ENCODE measurements at places on chromosomes 11 and 22.

- no peak for DNase-seq
Observed at GRCh38 chr11:28636566-28636965, 528.4 kb downstream of the METTL15 start.

GRCh38 chr11:118606157-118606843, 1.1 kb upstream of the PHLDB1 start:
- no peak for DNase-seq

DNA sequence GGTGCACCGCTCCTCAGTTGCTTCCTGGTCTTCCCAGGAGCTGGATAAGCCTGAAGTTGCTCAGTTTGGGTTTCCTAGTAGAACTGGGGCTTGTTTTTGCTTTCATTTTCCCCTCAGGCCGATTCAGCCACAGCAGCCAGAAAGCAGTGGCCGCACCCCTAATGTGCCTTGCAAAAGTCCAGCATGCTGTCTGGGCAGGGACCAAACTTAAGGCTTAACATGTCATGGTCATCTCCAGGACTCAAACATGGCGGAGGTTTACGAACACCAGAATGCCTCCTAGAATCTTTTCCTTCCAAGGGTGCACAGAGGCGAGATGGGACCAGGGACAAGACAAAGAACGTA, 2.5 kb downstream of the GNG3 start:
- no peak for DNase-seq

DNA sequence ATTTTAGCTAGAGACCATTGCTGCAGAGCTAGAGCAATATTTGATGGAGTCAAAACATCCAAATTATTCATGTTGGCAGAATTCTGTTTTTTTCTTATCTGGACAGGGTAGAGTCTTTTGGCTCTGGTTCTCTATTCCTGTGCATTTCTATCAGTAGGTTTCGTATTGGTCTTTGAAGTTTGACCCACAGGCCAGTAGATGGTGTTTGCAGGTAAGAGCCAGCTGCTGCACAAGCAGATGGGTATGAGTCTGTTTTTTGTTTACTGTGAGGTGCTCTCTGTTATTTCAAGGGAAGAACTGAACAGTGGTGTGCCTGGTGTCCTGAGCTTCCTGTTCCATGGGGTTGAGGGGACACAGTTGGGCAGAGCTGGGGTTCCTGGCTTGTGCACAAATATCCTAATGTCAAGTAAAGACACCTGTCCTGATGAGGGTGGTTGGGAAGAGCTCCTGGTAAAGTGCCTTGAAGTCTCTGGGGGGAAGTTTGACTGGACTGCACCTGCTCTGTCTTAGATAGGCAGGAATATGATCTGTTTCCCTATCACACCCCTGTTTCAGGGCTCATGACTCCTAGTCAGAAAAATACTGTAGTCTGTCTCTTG, 34.0 kb upstream of the SLC22A25 start:
- DNase-seq: no peak

GRCh38 chr11:44964526-44965209, 14.0 kb upstream of the TP53I11 start:
- no peak for DNase-seq

- no peak for DNase-seq
Observed at GRCh38 chr22:26443901-26444690, 15.0 kb downstream of the ASPHD2 start.

DNA sequence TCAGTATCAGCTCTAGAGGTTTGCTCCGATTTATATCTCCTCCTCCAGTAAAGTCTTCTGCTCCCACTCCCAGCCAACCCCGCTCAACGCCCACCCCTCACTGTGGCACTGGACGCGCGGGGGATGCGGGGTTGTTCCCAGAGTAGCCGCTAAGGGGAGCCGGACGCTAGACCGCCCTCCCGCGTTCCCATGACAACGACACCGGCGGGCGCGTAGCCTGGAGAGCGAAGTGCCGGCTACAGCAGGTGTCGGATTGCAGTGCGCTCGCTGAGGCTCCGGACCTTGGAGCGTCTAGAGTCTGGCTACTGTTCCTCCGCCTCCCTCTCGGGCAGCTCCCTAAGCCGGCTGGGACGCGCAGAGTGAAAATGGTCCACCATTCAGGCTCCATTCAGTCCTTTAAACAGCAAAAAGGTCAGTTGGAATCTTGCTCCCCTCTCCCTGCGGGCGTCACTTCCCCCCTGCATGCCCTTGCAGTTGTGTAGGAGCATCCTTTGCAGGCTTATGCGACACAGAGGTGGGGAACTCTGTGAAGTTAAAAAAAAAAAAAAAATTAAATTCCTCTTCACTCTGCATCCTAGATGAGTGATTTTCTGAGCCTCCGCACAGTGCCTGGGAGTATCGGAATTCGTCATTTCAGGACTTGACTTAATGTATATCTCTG, at the start of gene ANO3:
TSS of gene ANO3 (plus strand) at position 220 of the 661 bp plus-strand sequence. CDS start at position 366, 146 bp downstream.
- no peak for DNase-seq

GRCh38 chr22:45777852-45778375, 106.3 kb downstream of the ATXN10 start:
- no peak for DNase-seq

DNA sequence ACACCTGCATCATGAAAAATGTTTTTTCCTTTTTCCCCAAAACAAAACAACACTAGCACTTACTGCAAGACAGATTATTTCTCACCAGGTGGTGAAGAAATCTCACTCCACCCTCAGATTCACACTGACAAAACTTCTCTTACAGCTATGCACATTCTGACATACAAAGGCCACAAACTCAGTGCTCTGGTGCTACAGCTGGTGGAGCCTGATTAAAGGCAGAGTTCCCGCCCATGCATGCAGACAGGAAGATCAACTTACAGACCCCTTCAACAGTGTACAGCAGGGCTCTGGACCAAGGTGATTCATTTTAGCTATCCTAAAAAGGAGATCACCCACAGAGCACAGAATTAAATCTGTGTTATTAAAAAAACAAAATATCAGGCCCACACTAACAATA, 112.6 kb downstream of the CADM1 start:
- no peak for DNase-seq

DNA sequence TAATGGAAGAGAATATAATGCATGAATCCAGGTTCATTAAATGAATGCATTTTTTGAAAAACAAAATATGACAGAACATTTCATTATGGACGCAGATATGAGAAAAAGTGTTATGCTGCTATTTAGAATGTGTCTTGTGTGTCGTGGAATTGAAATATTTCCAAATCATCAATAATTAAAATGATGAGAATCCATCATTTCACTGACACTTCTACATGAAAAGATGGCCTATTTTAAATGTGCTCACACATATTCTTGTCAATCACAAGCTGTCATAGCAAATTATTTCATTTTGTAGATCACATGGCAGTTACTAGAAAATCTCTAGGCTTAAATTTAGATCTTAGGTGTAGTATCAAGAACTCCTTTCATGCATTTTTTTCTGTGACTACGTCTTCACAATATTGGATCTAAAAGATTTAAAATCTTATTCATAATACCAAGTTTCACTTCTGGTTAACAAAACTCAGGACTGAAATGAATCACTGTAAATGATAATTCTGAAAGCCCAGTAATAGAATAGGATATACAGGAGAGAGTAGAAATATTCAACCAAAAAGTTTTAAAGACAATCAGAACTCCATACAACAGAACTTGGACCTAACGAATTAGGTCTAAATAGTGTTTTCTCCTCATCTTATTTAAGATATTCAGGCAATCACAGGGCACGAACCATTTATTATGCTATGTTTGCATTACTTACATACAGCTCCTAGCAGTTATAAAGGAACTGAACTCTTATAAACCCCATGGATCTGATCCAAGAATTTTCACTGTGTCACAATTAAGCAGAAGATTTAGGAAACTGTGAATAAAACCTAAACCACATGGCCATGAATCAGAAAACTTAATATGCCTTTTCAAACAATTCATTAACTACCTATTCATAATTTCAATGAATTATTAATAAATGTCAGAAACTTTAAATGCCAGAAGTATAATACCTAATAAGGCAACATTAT, 67.7 kb downstream of the DCDC1 start:
- no peak for DNase-seq

Data from stimulated activated effector memory CD8-positive, alpha-beta T cell treated with anti-CD3 and anti-CD28 coated beads, Interleukin-12 subunit alpha, Interleukin-12 subunit beta, amount 100 ng/mL, for 72 hours (primary cell).